GM23338 (cell line): ENCODE measurements at places on chromosomes 12 and 14.

DNA sequence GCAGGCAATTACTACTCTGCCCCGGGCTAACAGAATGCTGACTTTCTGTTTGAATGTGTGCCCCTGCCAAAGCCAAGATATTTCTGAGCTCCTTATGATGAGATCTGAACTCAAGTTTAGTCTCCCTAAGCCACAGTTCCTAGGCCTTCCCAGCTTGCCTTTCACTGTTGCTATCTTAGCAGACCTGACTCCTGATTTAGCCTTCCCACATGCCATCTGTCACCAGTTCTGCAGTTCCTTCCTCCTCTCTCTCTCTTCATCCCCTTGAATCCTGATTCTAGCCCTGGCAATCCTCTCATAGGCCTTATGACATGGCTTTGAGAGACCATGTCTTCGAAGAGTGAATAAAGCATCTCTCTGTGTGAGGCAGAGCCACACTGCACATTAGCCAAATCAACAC, 12.5 kb upstream of the SAMD4A start:
- no peak for DNase-seq

GRCh38 chr12:128449146-128449894, 182.3 kb downstream of the TMEM132C start:
- DNase-seq, result no peak

DNA sequence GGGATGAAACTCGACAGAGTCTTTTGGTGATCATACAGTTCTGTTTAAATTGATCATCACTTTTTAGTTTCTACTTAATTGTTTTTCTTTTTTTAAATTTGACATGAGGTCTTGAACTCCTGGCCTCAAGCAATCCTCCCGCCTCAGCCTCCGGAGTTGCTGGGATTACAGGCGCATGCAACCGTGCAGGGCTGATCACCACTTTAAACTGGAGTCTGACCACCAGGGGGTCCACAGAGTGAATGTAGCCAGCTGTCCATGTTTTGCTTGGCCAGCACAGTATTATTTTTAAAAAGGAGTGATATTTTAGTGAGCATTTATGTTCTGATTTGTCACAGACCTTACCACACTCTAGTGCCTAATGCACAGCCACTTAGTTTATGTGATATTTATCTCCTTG, 10.7 kb downstream of the DAAM1 start:
- no peak for DNase-seq

DNA sequence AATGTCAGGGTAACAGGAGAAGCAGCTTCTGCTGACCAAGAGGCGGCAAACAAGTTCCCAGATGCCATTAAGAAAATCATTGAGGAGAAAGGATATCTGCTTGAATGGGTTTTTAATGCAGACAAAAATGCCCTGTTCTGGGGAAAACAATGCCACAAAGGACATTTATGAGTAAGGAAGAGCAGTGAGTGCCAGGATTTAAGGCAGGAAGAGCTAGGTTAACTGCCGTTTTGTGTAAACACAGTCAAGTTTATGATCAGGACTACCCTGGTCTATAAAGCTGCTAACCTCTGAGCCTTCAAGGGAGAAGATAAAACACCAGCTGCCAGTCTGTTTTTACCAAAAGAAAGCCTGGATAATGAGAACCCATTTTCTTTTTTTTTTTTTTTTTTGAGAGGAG, 8.5 kb downstream of the MAPKAPK5 start:
- no peak for DNase-seq
